ENCODE measurements at places on chromosomes 12 and 14.
A peak's percentile ranks its signal among the peaks of the same experiment; 100 is the strongest.

GRCh38 chr12:68319988-68320623, 12.1 kb downstream of the MDM1 start:
- DNase-seq, result peak; percentile 85

- peak; percentile 25 for DNase-seq
These were observed 29.6 kb downstream of the PMCH start for GRCh38 chr12:102167821-102168604.

- no peak for DNase-seq
These were observed 12.8 kb upstream of the CISTR start for GRCh38 chr12:53764615-53765014.

DNA sequence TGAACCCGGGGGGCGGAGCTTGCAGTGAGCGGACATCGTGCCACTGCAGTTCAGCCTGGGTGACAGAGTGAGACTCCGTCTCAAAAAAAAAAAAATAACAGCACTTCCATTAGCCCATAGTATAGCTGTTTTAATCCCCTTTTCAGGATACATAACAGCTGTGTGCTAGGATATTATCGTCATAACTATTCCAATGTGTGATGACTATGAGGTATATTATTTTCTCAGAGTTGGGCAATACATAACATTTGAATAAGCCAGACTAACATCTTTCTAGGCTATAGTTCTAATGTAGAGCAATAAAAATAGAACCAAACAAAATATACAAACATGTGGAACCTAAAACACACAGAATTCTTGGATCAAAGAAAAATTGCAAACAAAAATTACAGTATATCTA, 57.1 kb downstream of the MARK3 start:
- peak; percentile 38 for DNase-seq

GRCh38 chr12:44829045-44829444, 47.1 kb downstream of the NELL2 start:
- DNase-seq, result no peak
